ENCODE measurements at places on chromosomes 16 and 17.
A peak's percentile ranks its signal among the peaks of the same experiment; 100 is the strongest.

- DNase-seq = no peak
Measured at GRCh38 chr17:15323131-15323530, 18.3 kb downstream of the TEKT3 start.

- no peak for DNase-seq
Measured at GRCh38 chr17:82815354-82815753, 24.5 kb downstream of the ZNF750 start.

GRCh38 chr17:4362141-4362540, 4.3 kb downstream of the UBE2G1 start:
- peak; percentile 96 for DNase-seq

DNA sequence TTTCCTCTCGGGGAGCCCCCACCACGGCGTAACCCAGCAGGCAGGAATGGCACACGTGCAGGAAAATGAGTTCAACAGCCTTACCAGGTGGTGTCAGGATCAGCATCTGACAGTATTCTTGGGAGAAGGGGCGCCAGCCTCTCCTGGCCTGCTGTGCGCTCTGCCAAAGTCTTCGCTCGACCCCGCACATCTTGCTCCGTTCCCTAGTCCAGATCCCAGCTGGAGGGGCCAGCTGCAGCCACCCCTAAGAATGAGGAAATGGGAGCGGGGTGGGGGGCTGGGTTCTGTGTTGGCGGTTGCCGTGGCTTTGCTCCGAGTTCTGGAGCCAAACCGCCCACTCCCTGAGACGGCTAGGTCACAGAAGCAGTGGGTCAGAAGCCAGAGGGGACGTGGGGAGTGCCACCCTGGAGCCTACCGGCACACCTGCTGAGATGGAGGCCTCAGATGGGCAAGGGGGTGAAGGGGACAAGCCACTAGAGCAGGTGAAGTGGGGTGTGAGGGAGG, at the start of gene CHCT1:
CHCT1 (plus strand) TSS at position 328 of the 504 bp plus-strand sequence; CDS start at position 432, 104 bp downstream.
- DNase-seq = no peak

DNA sequence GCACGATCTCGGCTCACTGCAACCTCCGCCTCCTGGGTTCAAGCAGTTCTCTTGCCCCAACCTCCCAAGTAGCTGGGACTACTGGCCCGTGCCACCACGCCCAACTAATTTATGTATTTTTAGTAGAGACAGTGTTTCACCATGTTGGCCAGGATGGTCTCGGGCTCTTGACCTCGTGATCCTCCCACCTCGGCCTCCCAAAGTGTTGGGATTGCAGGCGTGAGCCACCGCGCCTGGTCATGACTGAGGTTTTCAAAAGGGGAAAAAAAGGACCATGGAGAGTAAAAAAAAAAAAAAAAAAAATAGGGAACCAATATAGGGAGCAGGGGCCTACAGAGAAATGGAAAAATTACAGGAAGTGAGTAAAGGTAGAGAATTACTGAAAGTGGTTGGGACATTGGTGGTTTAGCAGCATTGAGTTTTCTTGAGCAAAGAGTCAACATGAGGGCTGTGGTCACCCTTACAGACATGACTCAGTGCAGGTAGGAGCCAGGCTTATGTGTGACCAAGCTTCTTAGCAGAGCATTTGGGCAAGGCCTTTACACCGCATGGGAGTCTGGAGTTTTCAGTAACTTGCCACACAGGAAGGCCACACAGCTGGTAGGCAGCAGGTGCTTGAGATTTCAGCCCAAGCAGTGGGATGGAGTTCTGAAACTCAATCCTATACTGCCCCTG, 447.3 kb downstream of the HS3ST3B1 start:
- DNase-seq = no peak

DNA sequence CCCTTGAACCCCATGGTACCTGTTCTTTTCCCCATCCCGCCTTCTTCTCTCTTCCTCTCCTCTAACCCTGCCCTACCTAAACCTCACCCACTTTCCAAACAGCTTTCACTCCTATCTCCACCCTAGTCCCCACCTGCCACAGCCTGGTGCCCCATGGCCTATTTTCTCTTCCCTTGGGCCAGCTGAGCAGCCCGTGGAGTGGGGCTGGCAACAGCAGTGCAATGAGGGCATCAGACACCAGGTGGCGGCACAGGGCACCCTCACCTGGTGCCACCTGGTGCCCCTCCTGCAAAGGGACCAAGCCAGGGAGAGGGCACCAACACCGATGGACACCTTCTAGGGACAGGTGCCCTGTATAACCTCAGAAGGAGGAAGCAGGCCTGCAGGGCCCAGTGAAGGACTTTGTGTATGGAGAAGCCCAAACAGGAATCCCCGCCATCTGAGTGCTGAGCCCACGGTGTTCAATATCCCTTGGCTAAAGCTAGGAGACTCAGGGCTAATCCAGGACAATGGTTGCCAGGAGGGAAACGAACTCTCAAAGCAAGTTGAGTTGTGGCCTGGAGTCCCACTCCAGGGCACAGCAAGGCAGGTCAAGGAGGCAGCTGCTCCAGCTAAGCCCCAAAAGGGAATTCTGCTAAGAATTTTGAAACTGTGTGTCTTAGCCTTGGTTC, 4.0 kb upstream of the ABCC3 start:
- DNase-seq = no peak

GRCh38 chr16:28839899-28840298, 6.2 kb downstream of the TUFM start:
- no peak for DNase-seq

DNA sequence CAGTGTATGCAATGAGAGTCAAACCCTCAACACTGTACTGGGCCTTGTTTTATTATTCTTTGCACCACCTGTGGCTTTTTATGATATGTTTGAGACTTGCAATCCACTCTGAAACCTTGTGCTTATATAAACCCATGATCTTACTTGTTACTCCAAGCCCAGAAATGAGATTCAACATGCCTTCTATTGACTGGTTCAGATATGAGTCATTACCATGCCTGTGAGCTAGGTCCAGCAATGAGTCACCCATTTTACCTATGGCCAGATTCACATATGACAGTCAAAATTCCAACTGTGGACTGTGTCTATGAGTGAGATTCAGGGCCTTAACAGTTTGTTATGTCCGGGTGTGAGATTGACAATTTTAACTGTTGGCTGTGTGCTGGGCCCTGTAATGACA, 1846.1 kb downstream of the TP53TG3F start:
- DNase-seq = no peak

DNA sequence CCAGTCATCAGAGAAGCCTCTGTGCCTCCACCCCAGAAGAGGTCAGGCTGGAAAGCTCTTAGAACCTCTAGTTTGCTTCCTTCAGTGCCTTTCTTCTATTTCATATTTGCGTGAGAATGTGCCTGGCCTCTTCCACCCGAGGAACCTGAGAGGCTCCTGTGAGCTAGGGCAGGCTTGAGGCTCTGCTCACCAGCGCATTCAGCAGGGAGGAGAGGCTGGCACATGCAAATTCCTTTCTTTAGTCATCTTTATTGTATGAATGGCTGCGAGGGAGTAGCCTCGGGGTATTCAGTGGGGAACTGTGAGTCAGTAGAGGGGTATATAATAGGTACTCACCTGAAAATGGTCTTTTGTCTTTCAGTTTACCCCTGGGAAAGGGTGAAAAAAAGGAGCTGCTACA, 268.3 kb downstream of the ABCC12 start:
- no peak for DNase-seq

DNA sequence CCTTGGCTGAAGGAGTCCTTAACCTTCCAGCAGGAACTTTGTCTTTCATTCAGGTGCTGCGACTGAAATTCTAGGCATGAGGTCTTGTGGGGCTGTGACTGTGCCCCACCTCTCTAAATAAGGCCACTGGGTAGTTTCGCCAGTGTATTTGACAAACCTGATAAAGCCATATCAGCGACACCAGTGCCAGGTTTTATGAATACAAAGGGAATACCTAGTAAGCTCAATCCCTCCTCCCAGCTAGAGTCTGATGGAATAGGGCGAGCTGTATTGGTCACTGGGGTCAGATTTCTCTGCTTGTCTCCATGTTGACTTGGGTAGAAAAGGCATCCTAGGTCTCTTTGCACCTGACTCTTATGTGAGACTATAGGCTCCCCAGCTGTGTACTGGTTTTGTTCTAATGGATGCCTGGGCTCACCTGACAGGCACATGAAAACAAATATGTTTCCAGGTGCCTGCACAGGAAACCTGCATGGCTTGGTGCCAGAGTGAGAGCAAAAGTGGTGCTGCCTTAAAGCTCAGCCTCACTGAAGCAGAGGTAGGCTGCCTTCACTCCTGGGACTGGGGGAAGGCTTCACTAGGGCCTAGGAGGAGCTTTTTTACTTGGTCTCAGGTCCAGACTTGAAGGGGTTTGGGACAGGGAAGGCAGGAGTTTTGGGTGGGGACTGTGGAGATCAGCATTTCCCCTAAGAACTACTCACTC, 8.3 kb downstream of the SLC7A6 start:
- DNase-seq = no peak

DNA sequence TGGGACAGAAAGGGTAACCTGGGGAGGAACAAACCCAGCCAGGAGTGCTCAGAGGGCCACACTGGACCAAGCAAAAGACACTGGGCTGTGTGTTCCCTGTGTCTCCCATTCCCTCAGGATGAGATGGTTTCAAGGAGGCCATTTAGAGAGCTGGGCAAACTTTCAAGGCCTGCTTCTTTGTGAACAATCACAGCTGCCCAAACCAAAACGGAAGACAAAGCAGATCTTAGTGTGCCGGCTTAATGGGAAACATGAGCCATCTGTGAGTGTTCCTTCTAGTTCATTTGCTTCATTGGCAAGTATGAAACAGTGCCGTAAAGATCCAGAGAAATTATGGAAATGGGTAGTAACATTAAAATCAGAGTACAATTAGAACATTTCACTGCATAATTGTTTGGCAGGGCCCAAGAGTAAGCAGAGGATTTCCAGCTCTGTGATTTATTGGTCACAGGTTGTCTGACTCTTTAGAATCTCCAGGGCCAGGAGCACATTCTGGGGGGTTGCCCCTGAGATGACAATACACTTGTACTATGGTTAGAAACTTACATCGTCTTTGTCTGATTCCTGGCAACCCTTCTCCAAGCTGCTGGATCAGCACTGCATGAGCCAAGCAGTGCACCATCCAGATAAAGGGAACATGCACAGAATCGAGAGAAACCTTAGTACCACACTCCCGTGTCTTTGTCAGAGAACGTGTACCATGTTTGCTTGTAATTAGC, 412.1 kb downstream of the RBFOX1 start:
- no peak for DNase-seq

DNA sequence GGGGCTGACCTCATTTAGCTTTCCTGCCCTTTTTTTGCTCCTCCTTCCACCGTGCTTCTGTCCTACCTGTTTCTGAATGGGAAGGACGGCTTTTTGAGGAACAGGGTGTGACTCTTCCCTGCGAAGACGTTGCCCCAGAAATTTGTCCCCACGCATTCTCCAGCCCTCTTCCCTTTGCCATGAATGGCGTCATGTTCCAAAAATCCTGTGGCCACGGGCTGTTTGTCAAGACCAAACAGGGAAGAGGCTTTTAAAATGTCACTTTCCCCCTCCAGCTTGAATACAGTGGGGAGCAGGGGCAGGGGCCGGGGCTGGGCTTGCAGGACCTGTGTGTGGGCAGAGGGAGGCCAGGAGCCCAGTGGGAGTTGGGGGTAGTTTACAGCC, 13.9 kb downstream of the MPRIP start:
- DNase-seq = no peak

- DNase-seq = no peak
Measured at GRCh38 chr17:42937712-42938596, 26.3 kb downstream of the AARSD1 start.

DNA sequence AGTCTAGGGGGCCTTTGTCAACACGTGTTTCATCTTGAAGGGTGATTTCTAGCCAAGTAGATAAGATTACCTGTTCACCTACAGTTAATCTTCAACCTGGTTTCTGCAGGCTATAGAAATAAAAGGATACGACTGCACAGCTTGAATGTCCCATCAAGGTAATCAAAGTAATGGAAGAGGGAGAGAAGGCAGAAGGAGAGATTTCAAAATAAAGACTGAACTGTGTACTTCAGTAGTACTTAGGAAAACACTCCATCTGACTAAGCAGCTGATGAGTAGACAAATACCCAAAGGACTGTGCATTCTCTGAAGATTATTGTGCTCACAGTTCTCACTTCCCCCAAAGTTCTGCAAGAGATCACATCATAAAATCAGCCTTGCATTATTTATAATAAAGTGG, 5.8 kb upstream of the RFFL start:
- no peak for DNase-seq

- no peak for DNase-seq
Measured at GRCh38 chr16:87127766-87128147, 189.4 kb downstream of the C16orf95 start.

- no peak for DNase-seq
Measured at GRCh38 chr16:46774743-46775177, 26.6 kb upstream of the MYLK3 start.

DNA sequence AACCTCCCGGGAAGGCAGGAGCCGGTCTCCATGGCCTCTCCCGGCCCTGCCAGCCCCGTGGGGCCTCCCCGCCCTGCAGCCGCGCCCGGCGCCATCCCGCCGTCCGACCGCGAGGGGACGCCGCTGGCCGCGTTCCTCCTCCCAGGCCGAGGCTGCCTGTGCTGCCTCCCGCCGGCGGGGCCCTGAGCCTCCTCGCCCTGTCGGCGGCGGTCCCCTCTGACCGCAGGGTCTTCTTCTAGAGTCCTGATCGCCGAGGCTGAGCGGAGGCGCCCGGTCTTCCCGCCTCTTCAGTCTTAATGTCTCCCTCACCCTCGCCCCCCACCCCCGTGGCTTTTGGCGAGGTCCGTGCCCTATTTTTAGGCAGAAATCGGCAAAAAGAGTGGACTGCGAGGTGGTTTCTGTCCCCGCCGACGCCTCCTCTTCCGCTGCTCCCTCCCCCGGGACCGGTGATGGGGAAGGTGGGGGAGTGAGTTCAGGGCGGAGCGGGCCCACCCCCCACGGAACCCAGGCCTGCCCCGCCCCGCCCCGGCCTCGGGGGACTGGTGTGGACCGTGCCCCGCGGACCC, 794 bp upstream of the CPNE7 start:
- DNase-seq = no peak

- no peak for DNase-seq
Measured at GRCh38 chr16:52298769-52299168, 248.2 kb downstream of the TOX3 start.

DNA sequence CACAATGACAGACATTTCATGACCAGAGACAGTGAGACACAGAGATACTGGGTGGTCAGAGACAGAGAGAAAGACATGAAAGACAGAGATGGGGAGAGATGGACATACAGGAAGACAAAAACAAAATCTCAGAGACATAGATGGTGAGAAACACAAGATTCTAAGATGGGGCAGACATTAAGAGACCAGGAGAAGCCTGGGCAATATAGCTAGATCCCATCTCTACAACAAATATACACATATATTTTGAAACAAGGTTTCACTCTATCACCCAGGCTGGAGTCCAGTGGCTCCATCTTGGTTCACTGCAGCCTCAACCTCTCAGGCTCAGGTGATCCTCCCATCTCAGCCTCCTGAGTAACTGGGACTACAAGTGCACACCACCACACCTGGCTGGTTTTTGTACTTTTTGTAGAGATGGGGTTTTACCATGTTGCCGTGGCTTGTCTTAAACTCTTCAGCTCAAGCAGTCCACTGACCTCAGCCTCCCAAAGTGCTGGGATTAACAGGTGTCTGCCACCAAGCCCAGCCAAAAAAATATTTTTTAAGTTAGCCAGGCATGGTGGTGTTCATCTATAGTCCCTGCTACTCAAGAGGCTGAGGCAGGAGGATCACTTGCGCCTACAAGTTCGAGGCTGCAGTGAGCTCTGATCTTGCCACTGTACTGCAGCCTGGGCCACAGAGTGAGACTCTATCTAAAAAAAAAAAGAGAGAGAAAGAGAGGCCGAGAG, 2.1 kb downstream of the SEPTIN1 start:
- DNase-seq = no peak
